RPMI8226 (cell line): ENCODE measurements at places on chromosomes 6 and 20.
A peak's percentile ranks its signal among the peaks of the same experiment; 100 is the strongest.

DNA sequence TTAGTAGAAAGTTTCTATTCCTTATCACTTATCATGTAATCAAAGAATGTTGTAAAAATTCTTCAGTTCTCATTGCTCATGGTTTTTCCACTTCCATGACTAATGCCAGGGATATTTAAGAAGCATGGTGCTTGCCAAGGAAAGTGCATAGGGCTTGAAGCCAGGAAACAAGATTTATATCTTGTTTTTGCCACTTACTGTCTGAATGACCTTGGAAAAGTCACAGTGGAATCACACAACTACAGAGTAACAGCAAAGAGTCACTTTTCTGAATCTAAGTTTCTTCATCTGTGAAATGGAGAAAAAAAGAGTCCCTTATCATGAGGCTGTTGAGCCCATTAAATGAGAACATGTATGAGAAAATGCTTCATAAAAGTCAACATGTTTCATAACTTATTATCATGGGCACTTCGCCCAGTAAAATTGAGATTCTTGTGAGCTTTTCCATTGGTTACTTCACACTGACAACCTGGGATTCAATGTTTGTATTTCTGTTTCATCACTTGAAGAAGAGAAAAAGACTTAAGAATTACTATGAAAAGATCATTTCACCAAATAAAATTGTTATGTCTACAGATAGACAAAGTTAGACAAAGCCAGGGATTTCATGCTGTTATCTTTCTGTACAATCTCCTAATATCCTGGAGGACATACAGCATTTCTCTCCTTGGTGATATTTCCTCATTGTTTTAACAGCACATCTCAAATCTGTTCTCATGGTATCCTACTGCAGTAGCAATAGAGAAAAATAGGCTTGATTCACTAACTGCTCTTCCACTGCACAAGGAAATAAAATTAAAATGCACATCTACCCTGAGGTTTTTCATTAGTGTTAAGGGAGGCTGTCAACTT, 7.6 kb upstream of the BMP5 start:
- no peak for DNase-seq

DNA sequence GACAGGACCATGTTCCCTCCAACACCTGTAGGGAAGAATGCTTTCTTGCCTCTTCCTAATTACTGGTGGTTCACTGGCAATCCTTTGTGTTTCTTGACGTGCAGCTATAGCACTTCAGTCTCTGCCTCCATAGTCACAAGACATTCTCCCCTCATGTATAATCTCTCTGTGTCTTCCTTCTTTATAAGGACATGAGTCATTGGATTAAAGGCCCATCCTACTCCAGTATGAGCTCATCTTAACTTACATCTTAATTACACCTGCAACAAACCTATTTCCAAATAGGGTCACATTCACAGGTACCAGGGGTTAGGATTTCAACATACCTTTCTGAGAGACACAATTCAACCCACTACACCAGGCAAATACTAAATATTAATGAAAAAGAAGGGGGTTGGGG, 213.6 kb downstream of the RNGTT start:
- DNase-seq, result no peak

- no peak for DNase-seq
Observed at GRCh38 chr20:3674995-3675900, 6.6 kb downstream of the ADAM33 start.

DNA sequence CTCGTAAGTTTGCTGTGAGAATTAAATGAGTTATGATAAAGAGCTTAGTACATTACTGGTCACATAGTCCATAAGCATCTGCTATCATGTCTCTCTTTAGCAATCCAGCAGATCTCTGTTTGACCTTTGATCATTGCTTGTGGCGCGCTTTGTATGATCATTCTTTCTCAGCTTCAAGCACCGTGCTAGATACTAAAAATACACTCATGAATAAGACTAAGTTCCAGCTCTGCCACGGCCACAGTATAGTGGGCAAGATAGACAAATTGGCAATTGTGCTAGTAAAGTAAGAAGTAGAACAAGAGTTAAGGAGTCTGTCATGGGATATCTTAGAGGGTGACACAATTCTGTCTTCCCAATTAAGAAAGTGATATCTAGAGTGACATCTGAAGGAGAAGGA, 75.2 kb upstream of the ADGRF1 start:
- DNase-seq, result no peak

GRCh38 chr6:142155895-142156757, 9.1 kb downstream of the VTA1 start:
- no peak for DNase-seq

DNA sequence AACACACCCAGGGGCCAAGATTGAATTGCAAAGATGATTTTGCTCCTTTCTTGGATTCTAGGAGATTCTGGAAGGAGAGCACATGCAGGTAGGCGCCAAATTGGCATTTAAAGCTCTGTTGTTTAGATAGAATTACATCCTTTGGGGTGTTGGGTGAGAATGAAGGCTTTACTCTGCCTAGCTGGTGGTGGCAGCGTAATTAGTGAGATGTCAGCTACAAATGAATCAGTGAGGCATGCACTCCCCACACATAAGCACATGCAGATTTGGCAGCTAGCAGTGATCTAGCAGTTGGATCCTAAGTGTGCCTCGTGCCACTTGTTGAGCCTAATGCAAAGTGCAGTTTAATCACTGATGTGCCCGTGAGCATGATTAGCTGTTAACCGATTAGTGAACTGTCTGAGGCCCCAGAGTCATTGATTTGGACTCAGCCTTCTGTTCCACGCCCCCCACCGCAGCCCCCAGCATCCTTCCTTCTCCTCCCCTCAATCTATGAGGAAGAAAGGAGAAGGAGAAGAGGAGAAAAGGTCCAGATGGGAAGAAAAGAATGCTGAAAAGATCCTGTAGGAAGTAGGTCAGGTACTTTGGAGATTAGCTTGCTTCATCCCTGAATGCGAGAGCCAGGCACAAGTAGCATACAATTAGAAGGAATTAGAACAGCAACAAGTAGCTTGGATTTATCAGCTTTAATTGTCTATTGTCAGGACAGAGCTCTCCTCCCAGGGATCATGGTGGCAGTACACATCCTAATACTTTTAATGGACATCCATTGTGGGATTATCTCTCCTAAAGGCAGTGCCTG, 6.0 kb upstream of the PRDM1 start:
- DNase-seq, result no peak

DNA sequence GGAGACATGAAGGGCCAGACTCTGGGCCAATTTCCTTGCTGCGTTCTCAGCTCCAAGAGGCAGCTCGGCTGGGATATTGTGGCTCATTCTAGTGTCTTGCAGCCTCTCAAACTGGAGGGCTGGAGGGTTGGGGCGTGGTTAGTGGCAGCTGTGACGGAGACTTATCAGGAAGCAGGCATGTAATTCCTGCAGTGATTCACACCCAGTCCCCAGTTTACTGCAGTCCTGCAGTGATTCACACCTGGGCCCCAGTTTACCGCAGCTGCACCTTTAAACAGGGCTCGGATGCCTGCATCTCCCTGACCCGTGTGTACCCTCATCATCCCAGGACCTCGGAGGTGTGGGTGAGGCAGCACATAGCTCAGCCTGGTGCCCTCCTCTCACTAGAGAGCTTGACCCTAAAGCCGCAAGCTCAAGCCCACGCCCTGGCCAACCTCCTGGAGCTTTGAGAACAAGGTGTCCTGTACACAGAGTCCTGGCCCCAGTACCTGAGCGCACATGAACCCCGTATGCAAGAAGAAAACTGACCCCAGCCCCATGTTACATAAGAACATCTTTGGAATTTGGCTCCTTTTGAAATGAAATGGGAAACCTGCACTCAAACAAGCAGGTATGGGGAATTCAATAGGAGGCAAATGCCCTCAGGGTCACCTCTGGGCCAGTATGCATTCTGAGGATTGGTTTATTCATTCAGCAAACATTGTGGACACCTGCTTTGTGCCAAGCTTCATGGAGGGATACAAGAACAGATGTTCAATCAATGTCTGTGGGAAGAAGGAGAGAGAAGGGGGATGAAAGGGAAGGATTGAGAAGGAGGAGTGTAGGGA, 55.3 kb upstream of the FAM83D start:
- peak; percentile 46 for DNase-seq

GRCh38 chr20:23212011-23212410, 125.9 kb upstream of the CD93 start:
- no peak for DNase-seq

GRCh38 chr6:45448417-45449389, 71.0 kb upstream of the SUPT3H start:
- no peak for DNase-seq

- DNase-seq, result no peak
Observed at GRCh38 chr20:24691901-24692351, 222.5 kb downstream of the SYNDIG1 start.

- no peak for DNase-seq
Observed at GRCh38 chr6:43547222-43547621, 28.6 kb downstream of the XPO5 start.

- DNase-seq, result no peak
Observed at GRCh38 chr6:19997104-19997503, 159.9 kb downstream of the ID4 start.

GRCh38 chr20:58459058-58459750, 56.0 kb downstream of the APCDD1L start:
- DNase-seq, result no peak

DNA sequence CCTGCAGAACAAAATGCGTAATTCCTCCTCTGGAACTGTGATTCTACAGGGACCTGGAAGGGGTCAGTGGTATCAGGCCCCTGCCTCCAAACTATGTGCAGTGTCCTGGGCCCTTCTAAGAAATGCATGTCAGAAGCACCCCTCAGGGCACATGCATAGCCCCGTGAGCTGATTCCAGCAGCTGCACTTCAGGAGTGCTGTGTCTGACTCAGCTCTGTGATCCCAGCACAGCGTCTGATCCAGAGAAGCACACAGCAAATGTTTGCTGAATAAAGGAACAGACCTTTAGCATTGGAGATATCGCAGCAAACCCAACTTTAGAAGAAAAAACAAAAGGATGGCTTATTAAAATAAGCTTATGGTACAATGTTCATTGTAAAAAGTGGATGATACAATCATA, 15.8 kb upstream of the MAFB start:
- DNase-seq, result no peak

DNA sequence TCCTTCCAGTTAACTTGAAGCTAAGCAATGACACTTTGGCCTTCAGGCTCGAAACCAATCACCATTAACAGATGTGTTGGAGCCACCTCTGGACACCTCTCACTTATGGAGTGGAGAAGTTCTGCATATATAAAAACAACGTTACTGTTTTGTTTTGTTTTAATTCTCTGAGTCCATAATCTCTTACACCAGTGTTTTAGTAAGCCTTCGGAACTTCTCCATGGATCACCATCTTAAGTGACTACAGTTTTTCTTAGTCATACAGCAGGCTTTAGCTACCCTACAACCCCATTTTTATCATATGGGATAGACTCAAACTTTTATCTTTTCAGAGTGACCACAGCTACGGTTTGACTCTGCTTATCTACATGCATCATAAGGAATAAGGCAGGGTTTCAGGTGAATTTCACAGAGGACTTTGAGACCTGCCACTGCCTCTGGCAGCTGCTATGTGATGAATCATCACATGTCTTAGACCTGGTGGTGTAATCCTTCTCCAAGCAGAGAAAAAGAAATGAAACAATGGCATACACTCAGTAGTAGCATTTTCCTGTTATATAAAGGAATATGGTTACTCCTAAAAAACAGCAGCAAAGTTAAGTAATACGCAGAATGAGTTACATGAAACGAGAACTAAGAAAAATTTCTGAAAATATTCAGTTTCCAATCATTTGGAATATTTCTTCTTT, 5.5 kb upstream of the HDDC2 start:
- no peak for DNase-seq

GRCh38 chr20:4592316-4593148, 129.2 kb upstream of the PRND start:
- DNase-seq, result peak; percentile 54

DNA sequence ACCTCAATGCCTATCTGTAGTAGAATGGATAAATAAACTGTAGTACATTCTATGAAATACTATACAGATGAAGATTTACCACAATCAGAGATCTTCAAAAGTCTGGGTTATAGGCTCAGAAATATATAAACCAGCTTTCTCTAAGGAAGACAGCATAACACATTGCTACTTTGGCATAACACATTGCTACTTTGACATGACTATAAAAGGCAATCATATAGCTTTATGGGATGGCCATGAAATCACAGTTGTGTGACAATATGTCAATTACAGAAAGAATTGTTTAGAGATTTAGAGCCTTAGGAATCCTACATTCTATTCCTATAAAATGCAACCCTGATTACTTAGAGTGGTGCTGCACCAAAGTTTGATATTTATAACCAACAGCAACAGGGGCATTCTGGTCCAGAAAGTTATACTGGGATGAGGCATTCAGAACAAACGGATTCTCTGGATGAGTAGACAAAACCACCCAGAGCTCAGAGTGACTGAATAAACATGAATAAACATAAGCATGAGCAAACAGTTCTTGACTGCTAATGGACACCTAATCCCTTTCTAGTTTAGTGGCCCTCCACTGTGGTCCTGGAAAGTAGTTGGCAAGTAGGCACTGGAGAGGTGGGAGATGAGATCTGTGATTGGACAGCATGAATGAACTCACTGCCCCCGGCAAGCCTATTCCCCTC, 12.0 kb downstream of the TTI1 start:
- DNase-seq, result no peak

DNA sequence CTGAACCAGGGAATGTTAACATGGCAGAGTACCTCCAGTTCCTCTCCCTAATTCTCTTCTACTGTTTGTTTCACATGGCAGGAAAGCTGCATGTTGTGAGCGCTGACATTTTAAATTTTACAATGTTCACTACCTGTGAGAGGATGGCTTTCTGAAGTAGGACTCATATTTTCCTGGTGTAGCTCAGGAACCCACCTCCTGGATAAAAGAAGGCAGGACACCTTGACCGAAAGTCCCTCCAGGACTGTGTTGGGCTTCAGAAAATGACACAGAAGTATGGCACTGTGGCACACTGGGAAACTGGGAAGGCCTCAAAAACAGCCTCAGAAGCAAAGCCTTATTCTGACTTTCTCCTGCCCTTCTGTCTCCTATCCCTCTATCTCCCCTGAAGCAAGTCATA, 33.3 kb downstream of the PTPRK start:
- no peak for DNase-seq

DNA sequence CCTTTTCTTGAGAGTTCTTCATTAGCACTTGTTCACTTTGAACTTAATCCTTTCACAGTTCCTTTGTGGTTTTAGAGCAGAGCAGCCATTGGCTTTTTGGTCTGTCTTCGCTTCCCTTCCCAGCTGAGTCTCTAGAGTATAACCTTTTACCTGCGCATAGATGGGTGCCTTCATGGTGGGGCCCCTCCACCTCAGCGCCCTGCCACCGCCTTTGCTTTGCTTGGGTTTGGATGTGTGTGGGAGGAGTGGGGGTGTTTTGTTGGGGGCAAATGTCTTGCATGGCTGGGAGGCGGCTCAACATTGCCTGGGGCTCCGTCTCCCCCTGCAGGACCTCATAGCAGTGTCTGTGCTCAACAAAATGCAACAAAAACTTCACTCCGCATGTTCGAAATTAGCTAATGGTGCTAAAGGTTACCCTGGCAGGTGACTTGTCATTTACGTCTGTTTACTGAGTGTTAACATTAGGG, 11.9 kb downstream of the PYGB start:
- DNase-seq, result no peak

- DNase-seq, result no peak
Observed at GRCh38 chr20:39270837-39271604, 308.9 kb downstream of the DHX35 start.
